ENCODE measurements at places on chromosomes 11 and 22.

DNA sequence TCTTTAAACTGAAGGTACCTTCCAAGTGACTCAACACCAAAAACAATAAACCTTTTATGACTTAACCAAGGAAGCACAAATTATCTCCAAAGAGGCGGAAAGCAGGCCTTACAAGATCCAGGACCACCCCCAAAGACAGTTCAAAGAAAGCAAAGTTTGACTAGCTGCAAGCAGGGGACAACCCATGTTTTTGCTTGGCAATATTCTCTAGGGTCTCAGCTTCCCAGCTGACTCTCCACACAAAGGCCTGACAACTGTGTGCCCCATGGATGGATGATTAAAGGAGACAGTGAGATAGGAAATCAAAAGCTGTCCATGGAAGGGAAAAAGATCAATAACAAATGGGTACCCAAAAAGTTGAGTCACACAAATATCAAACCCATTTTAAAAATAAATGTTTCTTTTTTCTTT, 232.2 kb downstream of the DDX10 start:
- no peak for DNase-seq

DNA sequence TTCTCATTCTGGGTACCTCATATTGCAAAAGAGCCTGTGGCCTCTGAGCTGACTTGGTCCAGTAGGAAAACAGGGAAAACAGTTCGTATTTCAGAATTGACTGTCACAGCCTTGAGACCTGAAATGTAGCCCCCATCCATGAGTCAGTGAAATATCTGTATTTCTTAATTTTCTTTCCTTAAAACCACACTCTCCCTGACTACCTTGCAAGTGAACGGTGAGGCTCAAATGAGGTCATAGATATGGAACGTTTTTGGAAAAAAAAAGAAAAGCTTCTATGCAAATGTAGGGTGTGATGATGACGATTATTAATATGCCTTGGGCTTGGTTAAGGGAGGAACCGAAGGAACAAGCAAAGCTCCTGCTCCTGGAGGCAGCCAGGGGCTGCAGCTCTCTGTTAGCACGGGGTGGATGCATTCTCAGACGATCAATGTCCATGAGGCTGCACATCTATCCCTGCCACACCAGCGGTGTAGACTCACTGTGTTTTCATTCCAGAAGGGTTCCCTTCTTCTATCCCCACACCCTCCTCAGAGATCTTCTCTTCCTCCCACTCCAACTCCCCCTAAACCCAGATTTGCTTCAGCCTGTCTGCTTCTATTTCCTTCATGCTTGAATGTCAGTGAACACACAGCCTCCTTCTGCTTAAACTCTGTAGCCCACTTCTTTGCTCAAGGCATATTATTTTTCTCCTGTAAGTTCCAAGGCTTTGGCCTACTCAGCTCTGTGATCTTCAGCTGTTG, 29.2 kb upstream of the SCN3B start:
- DNase-seq, result no peak

GRCh38 chr11:69342588-69343330, 48.8 kb downstream of the MYEOV start:
- DNase-seq, result no peak

- no peak for DNase-seq
These were observed 1.7 kb upstream of the WEE1 start for GRCh38 chr11:9571763-9572115.

DNA sequence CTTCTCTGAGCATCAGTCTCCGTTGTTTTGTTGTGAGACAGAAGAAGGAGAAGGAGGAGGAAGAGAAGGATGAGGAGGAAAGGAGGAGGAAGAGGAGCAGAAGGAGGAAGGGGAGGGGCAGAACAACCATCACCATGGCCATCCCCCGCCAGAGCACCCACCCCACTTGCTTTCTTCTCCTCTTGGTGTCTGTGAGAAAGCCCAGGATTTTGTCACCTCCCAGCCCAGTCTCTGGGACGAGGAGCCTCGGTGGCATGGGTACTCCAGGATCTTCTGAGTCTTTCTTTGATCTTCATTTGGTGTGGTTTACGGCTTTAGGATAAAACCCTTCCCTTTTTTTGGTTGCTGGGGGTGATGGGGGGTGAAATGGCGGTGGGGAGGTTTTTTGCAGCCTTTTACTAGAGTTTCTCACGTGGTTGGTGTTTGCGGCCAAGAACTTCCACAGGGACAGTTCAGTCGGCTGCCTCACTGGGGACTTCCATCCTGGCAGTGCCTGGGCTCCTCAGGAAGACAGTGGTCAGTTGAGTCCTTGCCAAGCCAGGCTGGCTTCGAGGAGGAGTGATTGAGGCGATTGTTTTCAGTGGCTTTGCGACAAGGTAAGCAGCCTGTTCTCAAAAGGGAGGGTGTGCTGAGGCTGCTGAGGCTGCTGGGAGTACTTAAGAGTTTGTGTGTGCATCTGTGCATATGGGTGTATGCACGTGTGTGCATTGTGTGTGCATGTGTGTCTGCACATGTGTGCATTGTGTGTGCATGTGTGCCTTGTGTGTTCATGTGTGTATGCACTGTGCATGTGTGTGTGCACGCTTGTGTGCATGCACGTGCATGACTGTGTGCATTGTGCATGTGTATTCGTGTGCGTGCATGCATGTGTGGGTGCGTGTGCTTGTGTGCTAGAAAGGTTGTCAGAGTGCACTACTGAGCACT, 567.5 kb downstream of the TBC1D22A start:
- DNase-seq, result no peak

- DNase-seq, result no peak
These were observed at the start of gene LGALS12 for GRCh38 chr11:63505857-63506528. Gene LGALS12, plus strand, starts transcription at chr11:63506084. Its CDS starts 375 bp downstream, at chr11:63506459.

- no peak for DNase-seq
These were observed 26.0 kb downstream of the LRRC32 start for GRCh38 chr11:76644591-76644990.

- DNase-seq, result no peak
These were observed 81.1 kb downstream of the LRRC32 start for GRCh38 chr11:76589477-76589876.

GRCh38 chr11:94933223-94934130, 39.9 kb downstream of the CWC15 start:
- DNase-seq, result peak; percentile 95

DNA sequence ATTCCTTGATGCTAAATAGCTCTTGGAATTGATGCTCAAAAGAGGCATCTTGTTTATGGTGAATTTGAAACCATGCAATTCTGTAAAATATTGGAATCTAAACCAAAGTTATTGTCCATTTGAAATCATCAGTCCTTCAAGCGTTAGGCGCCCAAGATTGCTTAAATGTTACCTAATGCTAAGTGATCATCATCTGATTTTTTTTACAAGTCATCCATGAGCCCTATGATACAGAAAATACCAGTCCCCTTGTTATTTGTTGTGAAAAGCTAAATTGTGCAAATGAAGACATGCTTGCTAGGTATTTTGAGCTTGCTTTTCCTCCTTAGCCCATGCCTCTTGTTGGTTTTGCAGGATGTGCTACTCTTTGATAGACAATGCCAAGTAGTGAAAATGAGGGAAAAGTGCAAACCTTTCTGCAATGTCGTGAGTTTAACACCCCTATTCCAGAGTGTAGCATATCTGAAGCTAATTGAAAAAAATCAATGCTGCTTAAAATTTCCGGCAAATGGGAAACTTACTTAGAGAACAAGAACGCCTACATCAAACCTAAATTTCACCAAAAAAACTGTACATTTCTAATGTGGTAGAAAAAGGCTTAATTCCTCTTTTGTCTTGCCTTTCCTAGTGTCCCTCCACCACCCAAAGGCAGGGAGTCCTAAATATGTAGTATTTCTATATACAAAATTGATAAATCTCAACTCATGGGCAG, 1.9 kb downstream of the GRK3 start:
- no peak for DNase-seq

DNA sequence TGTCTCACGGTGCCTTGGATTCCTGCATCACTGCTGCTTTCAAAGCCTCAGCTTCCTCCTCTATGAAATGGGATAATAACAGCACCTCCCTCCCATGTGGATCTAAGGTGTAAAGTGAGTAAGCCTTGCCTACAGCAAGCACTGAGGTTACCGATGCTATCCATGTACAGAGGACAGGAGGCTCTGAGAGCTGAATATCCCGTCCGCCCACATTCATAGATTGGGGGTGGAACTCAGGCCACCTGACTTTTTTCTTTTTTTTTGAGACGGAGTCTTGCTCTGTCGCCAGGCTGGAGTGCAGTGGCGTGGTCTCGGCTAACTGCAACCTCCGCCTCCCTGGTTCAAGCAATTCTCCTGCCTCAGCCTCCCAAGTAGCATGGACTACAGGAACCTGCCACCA, 12.5 kb downstream of the PDGFB start:
- DNase-seq, result no peak

DNA sequence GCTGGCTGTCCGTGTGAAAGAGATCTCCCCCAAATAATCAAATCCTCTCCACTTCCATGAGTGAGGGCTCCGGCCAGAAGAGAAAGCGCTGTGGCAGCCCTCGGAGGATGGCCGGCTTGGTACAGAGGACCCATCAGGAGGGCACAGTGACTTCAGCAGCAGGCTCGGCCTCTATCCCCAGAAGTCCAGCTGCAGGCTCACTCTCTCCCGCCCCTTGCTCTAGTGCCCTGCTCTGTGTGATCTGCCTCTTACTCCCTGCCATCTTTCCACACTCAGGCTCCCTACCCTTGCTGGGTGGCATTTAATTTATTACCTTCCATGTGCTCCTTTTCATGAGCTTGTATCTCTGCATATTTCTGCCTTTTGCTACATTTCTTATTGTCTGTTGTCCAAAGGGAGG, 129.7 kb downstream of the SPATA19 start:
- no peak for DNase-seq

DNA sequence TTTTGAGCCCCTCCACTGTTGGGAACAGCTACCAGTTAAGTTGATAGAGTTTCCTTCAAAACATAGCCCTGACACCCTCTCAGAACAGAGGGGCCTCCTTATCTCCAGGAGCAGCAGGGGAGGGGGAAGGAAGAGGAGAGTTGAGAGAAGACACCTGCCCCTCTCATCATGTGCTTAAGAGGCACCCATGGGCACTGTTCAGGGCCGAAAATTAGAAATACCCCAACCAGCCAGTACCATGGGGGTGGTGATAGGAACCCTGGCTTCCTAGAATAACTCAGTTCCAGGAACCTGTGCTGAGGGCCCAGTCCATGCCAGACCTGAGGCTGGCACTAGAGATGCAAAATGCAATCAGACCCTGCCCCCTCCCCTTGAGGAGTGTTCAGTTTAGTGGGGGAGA, 9.3 kb upstream of the GDPD5 start:
- no peak for DNase-seq

GRCh38 chr11:122690801-122691548, 35.5 kb downstream of the UBASH3B start:
- DNase-seq, result no peak

GRCh38 chr11:35178873-35179272, 39.9 kb downstream of the CD44 start:
- no peak for DNase-seq

GRCh38 chr11:63672936-63673539, 1.9 kb upstream of the ATL3 start:
- no peak for DNase-seq

DNA sequence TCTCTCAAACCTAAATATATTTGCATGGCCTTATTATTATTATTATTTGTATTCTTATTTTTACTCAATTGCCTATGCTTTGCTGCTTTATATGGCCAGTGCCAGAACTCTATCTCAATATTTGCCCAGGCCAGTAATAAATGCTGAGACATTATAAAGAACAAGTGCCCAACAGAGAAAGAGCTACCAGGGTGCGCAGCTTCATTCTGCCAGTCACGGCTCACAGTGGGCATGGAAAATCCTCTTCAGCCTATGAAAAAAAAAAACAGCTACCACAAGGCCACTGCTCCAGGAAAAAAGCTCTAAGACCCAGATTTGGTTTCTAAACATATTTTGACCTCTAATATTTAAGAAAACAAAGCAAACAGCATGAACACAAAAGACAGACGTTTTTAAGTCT, 1223.6 kb downstream of the LRRC4C start:
- DNase-seq, result no peak

DNA sequence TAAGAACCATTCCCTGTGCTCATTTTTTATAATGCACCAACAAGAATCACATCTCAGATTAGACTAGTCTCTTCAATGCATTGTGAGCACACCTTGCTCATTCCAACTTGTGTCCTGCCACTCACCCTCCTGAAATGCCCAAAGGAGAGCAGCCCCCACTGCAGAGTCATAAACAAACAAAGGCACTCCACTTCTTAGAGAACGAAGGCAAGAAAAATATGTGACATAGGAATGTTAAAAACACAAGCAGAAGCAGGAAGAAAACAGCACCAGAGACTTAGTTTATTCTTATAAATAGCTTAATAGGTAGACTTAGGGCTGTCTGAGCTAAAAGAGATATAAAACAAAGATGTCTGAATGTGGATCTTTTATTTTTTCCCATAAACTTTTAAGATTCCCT, 57.2 kb downstream of the GUCY1A2 start:
- no peak for DNase-seq

DNA sequence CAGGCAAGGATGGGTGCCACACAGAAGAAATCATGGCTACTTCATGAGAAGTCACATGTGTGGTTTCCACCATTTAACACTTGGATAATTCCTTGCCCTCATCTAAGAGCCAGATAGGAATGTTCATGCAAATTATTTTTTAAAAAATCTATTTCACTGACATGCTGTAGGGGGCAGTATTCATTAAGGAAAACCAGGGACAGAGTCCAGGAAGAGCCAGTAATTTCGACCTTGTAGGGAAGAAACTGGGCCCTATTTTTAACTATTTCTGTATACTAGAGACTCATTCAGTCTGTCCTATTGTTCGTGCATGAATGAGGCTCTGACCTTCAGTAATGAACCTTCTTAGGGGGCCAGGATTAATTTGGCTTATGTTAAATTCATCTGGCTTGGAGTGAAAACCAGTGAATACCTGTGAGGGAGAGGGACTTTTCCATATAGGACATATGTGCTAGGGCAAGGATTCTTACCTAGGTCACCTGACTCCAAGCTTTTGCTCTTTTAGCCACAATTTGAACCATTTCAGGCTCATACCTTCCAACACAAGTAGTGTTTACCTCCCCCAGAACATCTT, 192.7 kb downstream of the NAV2 start:
- peak; percentile 31 for DNase-seq

- DNase-seq, result no peak
These were observed 3.4 kb downstream of the AGBL2 start for GRCh38 chr11:47711816-47712215.

GRCh38 chr11:72123117-72123653, 10.7 kb upstream of the ANAPC15 start:
- no peak for DNase-seq

DNA sequence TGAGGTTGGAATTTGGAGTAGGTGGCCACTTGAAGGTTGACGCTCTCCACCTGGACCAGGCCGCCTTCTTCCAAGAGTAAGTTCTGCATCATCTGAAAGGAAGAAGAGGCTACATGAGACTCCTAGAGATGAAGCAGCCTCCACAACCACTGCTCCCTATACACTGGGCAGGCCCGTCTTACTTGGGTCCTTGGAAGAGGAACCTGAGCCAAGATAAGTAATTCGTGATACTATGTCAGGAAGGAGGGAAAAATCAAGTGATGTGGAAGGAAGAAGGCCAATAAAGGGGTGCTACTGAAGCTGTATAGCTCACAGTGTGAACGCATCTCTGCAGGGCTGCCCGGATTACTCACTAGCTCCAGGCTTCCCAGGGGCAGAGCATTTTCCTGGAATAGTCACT, 11.1 kb downstream of the UFD1 start:
- DNase-seq, result no peak

GRCh38 chr22:45626198-45626651, 45.4 kb upstream of the ATXN10 start:
- no peak for DNase-seq

GRCh38 chr11:99368583-99368982, 347.8 kb downstream of the CNTN5 start:
- DNase-seq, result no peak

GRCh38 chr11:6928916-6929315, 2.7 kb downstream of the ZNF215 start:
- DNase-seq, result no peak

- DNase-seq, result no peak
These were observed at the start of gene MLC1 for GRCh38 chr22:50085211-50085972. Gene MLC1, minus strand, starts transcription at chr22:50085426. Its CDS starts 524 bp downstream, at chr22:50084902.
